ENCODE measurements at places on chromosomes 5 and 9.
A peak's percentile ranks its signal among the peaks of the same experiment; 100 is the strongest.

- peak; percentile 82 for DNase-seq
These were observed 69.1 kb downstream of the PPARGC1B start for GRCh38 chr5:149799119-149799623.

GRCh38 chr9:16318516-16319060 lies 551.9 kb downstream of the BNC2 start:
- no peak for DNase-seq

- DNase-seq: peak; percentile 28
These were observed 37.8 kb downstream of the RABGAP1 start for GRCh38 chr9:122978601-122979000.

DNA sequence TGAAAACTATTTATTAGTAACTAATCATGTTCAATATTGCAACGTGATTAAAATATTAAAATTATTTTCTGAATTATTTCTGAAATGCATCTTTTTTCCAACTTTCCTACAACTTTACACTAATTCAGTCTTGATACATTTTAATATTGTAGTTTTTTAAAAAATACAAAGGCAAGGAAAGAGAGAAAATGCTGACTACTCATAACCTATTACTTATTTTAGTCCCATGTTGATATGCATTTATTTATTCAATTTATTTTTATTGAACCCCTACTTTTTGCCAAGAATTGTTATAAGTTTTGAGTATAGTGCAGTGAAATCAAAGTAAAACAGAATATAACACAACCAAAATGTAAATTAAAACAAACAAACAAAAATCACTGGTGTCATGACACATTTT lies 978.2 kb downstream of the CDH9 start:
- no peak for DNase-seq

DNA sequence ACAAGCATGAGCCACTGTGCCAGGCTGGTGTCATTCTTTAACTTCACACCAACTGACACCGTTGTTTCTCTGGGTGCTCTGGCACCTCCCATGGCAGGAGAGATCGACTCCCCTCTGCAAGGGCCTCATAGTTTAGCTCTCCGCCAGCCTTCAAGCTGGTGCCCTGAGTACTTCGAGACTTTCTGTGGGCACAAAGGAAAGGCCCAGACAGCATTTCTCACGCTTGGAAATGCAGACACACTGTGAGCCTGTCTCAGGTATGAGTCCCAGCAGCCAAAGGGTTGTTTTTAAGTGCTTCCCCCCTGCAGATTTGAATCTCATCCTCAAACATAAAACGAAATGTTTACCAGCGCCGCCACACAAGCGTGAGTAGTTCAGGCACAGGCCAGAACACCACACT lies 11.1 kb upstream of the TCF7 start:
- no peak for DNase-seq

- DNase-seq: peak; percentile 83
These were observed at the start of gene FAM120A for GRCh38 chr9:93450945-93451815. Gene FAM120A, plus strand, starts transcription at chr9:93451685. Its CDS starts 231 bp downstream, at chr9:93451916.

DNA sequence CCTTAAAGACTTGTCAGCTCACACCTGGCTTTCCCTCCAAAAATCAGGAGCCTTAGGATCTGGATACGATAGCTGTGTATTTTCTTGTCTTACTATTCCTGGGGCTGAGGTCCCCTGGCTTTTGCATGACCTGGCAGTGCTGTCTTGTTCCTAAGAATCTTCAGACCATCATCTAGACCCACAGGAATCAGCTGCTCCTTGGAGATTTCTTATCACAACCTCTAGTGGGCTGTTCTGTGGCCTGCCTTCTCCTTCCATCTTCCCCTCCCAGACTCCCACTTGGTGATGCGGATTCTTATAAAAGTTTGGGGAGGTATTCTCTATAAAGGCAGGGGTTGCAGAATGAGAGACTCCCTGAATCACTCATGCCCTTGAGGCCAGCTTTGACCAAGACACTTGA lies 21.4 kb downstream of the LCP2 start:
- DNase-seq: no peak

- DNase-seq: no peak
These were observed 8.1 kb downstream of the PPIP5K2 start for GRCh38 chr5:103128202-103128601.

- DNase-seq: no peak
These were observed 59.7 kb upstream of the IER5L start for GRCh38 chr9:129237803-129238202.

- no peak for DNase-seq
These were observed 72.7 kb downstream of the MTRR start for GRCh38 chr5:7941692-7942091.

- DNase-seq: no peak
These were observed 92.3 kb downstream of the LMX1B start for GRCh38 chr9:126705767-126706697.

DNA sequence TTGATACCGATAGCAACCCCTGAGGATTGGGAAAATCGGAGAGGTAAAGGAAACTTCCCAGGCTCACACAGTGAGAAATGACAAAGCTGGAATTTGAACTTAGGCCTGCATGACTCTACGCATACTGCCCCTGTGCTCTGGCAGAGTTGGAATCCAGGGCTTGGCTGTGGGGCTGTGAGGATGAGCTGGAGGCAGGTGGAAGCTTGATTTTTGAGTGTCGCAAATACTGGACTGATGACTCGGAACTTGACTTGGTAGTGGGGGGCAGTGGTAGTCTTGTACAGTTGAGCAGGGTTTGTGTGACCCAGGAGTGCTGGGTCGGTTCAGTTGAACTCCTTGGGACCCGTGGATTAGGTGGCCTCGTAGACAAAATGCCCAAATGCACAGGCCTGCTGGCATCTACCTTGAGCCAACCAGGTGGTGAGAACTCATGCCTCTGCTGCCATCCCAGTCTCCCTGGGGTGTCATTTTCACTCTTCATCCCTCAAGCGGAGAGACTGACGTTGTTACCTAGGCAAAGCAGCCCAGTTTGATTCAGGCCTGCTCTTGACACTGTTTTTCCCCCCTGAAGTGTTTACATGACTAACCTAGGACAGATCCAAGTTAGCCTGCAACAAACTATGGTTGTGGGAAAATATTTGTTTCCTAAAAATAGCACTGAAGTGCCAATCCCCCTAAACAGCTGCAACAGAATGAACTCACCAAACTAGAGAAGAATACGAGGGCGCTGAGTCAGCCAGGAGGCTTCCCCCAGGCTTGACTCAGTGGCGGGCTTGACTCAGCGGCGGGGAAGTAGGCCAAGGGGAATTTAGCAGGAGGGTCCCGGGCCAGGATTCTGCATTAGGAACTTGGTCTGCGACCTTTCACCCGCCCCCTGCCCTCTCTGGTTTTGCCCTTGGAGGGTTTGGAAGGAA lies 45.7 kb upstream of the ORM1 start:
- peak; percentile 84 for DNase-seq

DNA sequence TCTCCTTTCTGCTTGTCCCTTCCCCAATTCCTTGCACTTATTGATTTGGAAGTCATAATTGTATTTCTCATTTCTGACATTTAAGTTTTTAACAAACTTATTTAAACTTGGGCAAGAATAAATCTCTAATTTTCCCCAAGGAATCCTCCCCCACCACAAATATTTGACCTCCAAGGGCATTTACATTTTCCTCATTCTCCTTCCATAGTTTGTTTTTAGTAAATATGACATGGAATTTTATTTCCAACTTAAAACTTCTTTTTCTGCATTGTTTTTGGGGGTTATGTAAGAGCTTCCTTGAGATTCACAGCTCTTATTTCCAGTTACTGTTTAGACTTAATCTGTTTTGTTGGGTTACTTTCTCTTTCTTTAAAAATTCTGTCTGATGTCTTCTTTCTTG lies 64.9 kb downstream of the ZNF618 start:
- peak; percentile 46 for DNase-seq

GRCh38 chr5:148799737-148800527 lies 26.5 kb upstream of the ADRB2 start:
- DNase-seq: no peak

GRCh38 chr9:105436783-105437182 lies 11.1 kb upstream of the FSD1L start:
- no peak for DNase-seq

GRCh38 chr9:107483666-107484065 lies 5.9 kb downstream of the KLF4 start:
- DNase-seq: no peak

GRCh38 chr5:53362521-53362941 lies 117.9 kb upstream of the FST start:
- peak; percentile 94 for DNase-seq

DNA sequence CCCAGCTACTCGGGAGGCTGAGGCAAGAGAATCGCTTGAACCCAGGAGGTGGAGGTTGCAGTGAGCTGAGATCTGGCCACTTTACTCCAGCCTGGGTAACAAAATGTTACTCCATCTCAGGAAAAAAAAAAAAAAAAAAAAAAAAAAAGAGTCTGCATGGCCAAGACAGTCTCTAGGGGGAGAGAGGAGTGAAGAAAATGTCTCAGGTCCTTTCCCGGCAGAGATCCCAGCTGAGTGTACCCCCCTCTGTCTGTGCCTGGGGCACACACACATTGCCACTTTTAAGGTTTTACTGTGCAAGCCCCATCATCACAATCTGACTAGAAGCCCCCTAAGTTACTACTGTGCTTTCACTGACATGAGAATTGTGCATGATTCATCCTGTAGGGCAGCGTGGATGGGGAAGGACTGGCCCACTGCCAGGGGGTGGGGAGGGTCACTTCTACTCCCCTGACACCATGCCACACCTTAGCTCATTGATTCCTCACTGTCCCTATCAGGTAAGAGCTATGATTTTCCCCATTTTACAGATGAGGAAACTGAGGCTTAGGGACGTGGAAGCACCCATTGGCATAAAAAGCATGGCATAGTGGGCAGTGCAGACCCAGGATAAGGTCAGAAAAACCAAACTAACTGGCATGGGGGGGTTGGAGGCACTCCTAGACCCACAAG lies 102.3 kb upstream of the LARP1 start:
- no peak for DNase-seq

GRCh38 chr5:125451622-125452021 lies 705.2 kb upstream of the ZNF608 start:
- DNase-seq: peak; percentile 2

DNA sequence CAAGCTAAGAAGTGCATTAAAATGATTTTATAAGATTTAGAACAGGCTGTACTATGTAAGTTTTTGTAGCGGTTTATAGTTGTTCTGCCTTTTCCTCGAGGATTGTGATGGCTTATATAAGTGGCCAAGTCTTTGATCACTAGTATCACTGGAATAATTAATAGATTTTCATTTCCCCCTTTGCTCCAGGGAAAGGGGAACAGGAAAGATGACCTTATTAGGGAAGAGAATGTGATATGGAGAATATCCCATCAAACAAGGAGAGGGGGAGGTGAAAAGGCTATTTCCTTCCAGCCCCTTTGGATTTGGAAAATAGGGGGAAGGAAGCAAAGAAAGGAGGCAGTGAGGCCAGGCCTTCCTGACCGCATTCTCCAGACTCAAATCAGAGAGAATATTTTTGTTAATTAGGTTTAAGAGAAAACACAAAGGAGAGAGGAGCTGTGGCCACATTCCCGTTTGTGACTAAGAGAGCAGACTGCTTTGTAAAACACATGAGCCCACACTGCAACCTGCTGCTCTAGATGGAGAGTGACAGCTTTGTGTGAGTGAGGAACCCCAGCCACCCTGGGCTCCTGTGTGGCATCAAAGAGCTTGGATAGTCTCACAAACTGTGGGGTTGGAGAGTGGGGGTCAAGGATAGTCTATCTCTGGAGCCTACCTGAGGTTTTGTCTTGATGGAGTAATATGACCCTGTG lies 359.5 kb downstream of the DTWD2 start:
- DNase-seq: no peak

DNA sequence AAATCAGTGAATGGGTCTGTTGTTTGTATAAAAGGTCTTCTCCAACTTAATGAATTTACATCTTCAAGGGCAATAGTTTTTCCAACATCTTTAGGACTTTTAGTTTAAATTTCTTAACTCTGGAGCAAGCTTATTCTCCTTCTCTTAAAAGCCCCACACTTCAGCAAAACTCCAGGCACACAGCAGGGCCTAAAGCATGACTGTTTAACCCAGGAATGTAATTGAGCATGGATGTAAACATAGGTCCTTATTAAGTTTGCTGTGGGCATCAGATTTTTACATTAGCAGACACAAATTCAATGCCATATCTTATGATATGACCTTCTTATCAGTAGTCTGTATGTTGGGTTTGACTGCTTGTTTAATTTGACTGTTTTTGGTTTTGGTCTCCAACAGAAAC lies 78.9 kb downstream of the ABCA1 start:
- DNase-seq: no peak

DNA sequence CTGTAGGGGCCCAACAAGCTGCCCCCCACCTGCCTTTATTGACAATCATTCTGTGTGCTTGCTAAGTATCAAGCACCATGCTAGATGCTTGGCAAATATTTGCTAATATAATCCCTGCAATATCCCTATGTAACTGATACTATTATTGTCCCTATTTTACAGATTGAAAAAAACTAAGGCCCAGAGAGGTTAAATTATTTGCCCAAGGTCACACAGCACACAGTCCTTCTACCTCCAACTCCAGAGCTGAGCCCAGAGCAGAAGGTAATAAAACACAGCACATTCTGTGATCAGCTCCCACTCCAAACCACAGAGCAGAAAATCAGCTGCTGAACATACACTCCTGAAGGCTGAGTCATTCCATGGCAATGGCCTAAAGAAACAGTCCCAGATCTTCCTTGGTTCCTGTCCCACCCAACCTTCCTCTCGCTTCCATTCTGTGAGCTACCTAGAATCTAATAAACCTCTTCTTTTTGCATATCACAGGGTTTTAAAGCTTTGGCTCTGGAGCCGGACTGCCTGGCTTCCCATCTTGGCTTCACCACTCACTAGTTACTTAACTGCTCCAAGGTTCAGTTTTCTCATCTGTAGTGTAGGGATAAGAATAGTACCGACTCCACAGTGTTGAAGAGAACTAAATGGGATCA lies 66.7 kb upstream of the ADRA1B start:
- peak; percentile 55 for DNase-seq

DNA sequence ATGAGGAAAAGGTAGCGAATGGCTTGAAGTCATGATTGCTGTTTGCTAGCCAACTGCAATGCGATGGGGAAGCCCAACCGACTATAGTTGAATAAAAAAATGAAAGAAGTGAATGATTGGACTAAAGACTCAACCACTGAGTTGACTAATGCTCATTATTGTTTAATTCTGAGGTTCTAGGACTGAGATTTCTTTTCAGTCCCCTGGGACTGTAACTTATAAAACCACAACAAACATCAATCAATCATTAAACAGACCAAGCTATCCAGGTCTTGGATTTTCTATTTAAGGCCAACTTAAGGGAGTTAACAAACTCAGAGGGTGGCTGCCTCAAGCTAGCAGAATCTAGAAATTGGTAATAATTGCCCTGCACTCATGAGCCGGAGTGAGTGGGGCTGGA lies 154.2 kb downstream of the DOCK2 start:
- DNase-seq: no peak

Measured in fibroblast of gingiva (primary cell).